Lower leg skin (tissue), 4 donors: ENCODE measurements at places on chromosomes 3 and 15. TPM values are rescaled to one million over a fixed set of nuclear protein-coding genes. Genes with fewer than 3 reads are reported as not detected.

Gene ABI3BP
- total RNA-seq, result 30.6 TPM

Gene P2RY1
- 11.6 TPM for total RNA-seq

Gene KCNAB1
- 2.9 TPM for total RNA-seq

Gene CPLX3
- 0.17 TPM for total RNA-seq

Gene AGTR1
- 20.6 TPM for total RNA-seq

Gene MCTP2
- total RNA-seq, result 18.9 TPM

Gene CNOT10
- 24.7 TPM for total RNA-seq

Gene MEGF11
- total RNA-seq, result 1.9 TPM

Gene CACNA2D3
- total RNA-seq, result 0.27 TPM

Gene FAM43A
- 65.4 TPM for total RNA-seq

Gene RLBP1
- total RNA-seq, result not detected

Gene CYP1A1
- total RNA-seq, result 3.8 TPM

Gene SPTSSB
- total RNA-seq, result 105 TPM

Gene PARP15
- 0.29 TPM for total RNA-seq

Gene CPN2
- total RNA-seq, result not detected

Gene SLC27A2
- 0.53 TPM for total RNA-seq

Gene TTC14
- 26.3 TPM for total RNA-seq

Gene NAALADL2
- 3.8 TPM for total RNA-seq

Gene GOLGA8R
- total RNA-seq, result 1.4 TPM

Gene SERPINI1
- total RNA-seq, result 6.2 TPM

Gene SLC2A2
- total RNA-seq, result not detected

Gene SHC4
- total RNA-seq, result 4.7 TPM

Gene C15orf39
- total RNA-seq, result 29.3 TPM

Gene GRM7
- total RNA-seq, result not detected

Gene CD200
- 7.5 TPM for total RNA-seq

Gene CTXN2
- total RNA-seq, result not detected

Gene MKRN3
- total RNA-seq, result 0.81 TPM

Gene CLDN16
- total RNA-seq, result 1.1 TPM
